ENCODE measurements at places on chromosomes 5 and 9. TPM values are rescaled to one million over a fixed set of nuclear protein-coding genes. Genes with fewer than 3 reads are reported as not detected.

Gene ZNF879
- total RNA-seq, result 3.9 TPM

- H3K4me1 ChIP-seq, result peaks cover 2% of the 10 kb centered on the region
- no peak overlapping the region for H3K27ac ChIP-seq
- no peak overlapping the region for H3K4me3 ChIP-seq
- H3K27me3 ChIP-seq, result no peaks in the 10 kb centered on the region
- no peaks in the 10 kb centered on the region for H3K36me3 ChIP-seq
- no peak for DNase-seq
Observed at GRCh38 chr5:387491-388265, 55.3 kb upstream of the EXOC3 start.

DNA sequence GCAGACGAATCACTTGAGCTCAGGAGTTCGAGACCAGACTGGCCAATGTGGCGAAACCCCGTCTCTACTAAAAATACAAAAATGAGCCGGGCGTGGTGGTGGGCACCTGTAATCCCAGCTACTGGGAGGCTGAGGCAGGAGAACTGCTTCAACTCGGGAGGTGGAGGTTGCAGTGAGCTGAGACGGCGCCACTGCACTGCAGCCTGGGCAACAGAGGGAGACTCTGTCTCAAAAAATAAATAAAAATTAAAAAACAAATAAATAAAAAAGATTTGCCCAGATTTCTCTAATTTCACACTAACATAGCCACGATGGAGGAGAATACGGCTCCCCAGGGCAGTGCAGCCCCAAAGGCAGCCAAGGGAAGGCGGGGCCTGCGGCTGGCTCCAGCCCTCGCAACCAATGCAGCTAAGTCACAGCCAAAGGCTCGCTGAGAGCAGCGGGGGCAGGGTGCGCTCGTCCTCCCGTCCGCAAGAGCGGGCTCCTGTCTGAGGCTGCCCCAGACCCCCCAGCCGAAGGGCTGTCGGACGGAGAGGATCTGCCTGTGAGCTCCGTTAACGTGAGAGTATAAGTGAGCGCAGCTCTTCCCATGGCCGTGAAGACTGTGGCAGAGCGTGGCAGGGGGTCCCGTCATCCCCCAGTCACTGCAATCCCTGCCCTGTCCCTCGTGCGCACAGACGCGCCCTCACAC is 43.5 kb downstream of the SLC12A7 start:
- H3K4me3 ChIP-seq, result no peak overlapping the region
- H3K27me3 ChIP-seq, result no peaks in the 10 kb centered on the region
- H3K27ac ChIP-seq, result no peak overlapping the region
- DNase-seq, result no peak
- no peaks in the 10 kb centered on the region for H3K4me1 ChIP-seq
- H3K36me3 ChIP-seq, result no peaks in the 10 kb centered on the region

DNA sequence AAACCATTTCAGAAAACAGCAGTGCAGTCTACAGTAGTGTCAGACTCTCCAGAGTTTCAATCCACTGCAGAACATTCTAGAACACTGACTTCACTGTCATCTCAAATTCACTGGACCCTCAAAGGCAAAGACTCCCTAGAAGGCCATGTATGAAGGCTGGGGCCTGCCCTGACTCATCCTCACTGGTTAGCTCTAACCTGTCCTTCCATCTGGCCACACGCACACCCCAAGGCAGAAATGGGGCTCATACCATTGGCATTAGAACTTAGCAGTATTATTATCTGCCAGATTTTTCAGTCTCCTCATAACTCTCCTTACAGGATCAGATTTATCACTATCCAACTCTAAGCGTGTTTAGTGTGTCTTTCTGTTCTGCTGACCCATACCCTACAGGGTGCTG is 20.4 kb downstream of the S1PR3 start:
- no peak overlapping the region for H3K4me3 ChIP-seq
- no peaks in the 10 kb centered on the region for H3K27me3 ChIP-seq
- no peak for DNase-seq

Gene MAMDC2
- not detected for total RNA-seq

DNA sequence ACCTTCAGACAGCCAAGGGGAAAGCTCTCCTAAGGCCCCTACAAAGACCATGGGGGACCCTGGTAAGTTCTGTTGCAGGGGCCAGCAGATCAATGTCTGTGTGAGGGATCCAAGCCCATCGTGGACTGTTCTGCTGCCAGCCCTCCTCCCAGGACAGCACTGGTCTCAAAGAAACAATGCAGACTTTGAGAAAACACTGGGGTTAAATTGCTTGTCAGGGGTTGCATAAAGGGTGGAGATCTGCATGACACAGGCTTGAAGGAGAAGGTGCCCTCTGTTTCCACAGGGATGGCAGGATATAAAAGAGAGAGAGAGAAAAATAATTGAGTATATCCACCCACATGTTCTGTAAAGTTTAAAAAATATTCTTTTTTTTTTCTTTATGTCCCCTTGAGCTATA is 157.6 kb upstream of the TBC1D2 start:
- H3K4me1 ChIP-seq, result no peaks in the 10 kb centered on the region
- no peak for DNase-seq
- no peak overlapping the region for H3K27ac ChIP-seq
- no peaks in the 10 kb centered on the region for H3K27me3 ChIP-seq
- H3K4me3 ChIP-seq, result no peak overlapping the region
- no peaks in the 10 kb centered on the region for H3K36me3 ChIP-seq

Gene TCF7
- total RNA-seq, result 89.7 TPM

- H3K27me3 ChIP-seq, result no peaks in the 10 kb centered on the region
- peaks cover 8% of the 10 kb centered on the region for H3K4me1 ChIP-seq
- no peak overlapping the region for H3K27ac ChIP-seq
- H3K4me3 ChIP-seq, result no peak overlapping the region
Observed at GRCh38 chr9:127204771-127205470, 59.7 kb upstream of the GARNL3 start.

Gene LSM11
- 7.8 TPM for total RNA-seq

Gene FBP2
- not detected for total RNA-seq

- no peaks in the 10 kb centered on the region for H3K4me1 ChIP-seq
- no peak overlapping the region for H3K4me3 ChIP-seq
- no peak overlapping the region for H3K27ac ChIP-seq
- DNase-seq, result no peak
- no peaks in the 10 kb centered on the region for H3K36me3 ChIP-seq
Observed at GRCh38 chr5:63961598-63962161, 565 bp downstream of the HTR1A start.

Gene ANKRD20A1
- total RNA-seq, result not detected

DNA sequence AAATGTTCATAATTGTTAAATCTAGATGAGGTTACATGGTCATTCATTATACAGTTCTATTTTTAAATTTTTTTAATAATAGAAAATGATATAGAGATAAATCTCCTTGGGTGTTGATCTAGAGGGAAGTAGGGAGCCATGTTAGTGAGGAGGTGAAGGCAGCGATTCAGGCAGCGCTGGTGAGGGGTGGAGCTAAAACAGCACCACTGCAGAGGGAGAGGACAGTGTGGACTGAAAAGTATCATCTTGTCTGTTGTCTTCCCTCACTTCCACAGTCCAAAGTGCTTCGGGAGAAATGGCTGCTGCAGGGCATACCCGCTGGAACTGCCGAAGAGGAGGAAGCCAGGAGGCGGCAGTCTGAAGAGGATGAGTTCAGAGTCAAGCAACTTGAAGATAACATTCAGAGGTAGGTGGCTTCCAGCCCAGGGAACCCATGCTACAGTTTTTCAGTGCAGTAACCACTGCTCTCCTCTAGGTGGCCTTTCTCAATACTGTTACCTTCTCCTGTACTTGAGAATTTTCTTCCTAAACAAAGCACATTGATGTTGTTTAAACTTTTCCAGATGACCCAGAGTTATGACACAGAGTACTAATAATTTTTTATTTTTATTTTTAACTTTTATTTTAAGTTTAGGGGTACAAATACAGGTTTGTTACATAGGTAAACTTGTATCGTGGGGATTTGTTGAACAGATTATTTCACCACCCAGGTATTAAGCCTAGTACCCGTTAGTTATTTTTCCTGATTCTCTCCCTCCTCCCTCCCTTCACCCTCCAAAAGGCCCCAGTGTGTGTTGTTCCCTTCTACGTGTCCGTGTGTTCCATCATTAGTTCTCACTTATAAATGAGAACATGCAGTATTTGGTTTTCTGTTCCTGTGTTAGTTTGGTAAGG is 100.5 kb downstream of the PALM2AKAP2 start:
- no peak overlapping the region for H3K27ac ChIP-seq
- H3K4me1 ChIP-seq, result no peaks in the 10 kb centered on the region
- no peaks in the 10 kb centered on the region for H3K27me3 ChIP-seq
- no peaks in the 10 kb centered on the region for H3K36me3 ChIP-seq

DNA sequence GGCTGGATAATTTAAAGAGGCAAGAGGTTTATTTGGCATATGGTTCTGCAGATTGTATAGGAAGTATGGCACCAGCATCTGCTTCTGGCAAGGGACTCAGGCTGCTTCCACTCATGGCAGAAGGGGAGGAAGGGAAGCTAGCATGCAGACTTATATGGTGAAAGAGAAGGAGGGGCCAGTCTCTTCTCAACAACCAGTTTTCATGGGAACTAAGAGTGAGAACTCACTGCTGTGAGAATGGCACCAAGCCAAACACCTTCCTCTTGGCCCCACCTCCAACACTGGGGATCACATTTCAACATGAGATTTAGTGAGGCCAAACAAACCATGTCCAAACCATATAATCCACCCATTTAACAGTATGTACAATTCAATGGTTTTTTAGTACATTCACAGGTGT is 113.3 kb upstream of the SHB start:
- no peak for DNase-seq
- H3K4me1 ChIP-seq, result no peaks in the 10 kb centered on the region
- no peaks in the 10 kb centered on the region for H3K27me3 ChIP-seq
- no peak overlapping the region for H3K4me3 ChIP-seq
- H3K36me3 ChIP-seq, result no peaks in the 10 kb centered on the region
- no peak overlapping the region for H3K27ac ChIP-seq

Gene TSSK1B
- not detected for total RNA-seq

Gene NUTM2F
- total RNA-seq, result not detected

DNA sequence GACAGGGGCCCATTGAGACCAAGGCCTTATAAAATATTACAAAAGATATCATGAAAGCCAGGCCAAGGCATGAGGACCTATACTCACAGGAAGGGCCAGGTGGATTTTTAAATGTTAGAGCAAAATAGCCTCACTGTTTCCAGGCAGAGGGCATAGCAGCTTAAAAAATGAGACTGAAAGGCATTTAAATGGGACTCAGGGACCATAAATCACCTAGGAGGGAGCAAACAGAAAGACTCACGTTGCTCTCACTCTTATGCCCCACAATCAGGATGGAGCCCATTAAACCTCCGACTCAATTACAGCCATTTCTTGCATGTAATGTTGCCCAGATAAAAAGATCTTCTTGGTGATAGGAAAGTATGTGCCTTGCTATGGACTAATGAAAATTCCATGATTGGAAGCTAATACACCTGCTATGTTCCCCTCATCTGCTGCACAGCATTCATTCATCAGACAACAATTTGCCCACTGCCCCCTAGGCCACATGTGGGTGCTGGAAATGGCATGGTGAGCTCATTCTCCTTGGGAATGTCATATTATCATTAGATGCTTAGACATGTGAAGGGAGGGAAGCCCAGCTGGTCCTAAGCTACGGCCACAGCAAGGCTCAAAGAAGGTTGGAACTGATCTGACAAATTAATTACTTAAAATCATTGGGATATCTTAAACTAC is 128.6 kb upstream of the GRIA1 start:
- H3K4me1 ChIP-seq, result no peaks in the 10 kb centered on the region
- no peak overlapping the region for H3K4me3 ChIP-seq
- no peak for DNase-seq
- no peaks in the 10 kb centered on the region for H3K36me3 ChIP-seq
- H3K27ac ChIP-seq, result no peak overlapping the region

DNA sequence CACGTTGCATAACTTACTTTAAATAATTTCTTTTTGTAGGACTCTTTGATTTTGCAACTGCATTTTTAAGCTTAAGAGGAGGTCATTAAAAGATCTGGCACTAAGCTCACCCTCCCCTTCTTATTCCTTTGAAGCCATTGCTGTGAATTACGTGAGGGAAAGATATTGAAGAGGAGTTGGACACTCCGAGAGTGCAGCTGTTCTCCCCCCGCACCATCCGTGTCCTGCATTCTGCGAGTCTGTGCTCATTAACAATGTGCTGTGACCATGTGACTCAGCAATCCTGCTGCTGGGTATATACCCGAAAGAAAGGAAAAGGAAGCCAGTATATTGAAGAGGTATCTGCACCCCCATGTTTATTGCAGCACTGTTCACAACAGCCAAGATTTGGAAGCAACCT is 40.0 kb downstream of the NXNL2 start:
- no peak for DNase-seq
- H3K4me3 ChIP-seq, result no peak overlapping the region
- no peak overlapping the region for H3K27ac ChIP-seq
- H3K4me1 ChIP-seq, result no peaks in the 10 kb centered on the region

Gene PCDHGA7
- total RNA-seq, result 0.09 TPM

Gene ADGRV1
- total RNA-seq, result 0.44 TPM

GRCh38 chr9:99823681-99824377 is 2.1 kb downstream of the NR4A3 start:
- peaks cover 43% of the 10 kb centered on the region for H3K4me1 ChIP-seq
- peak; percentile 55 for DNase-seq
- H3K4me3 ChIP-seq, result peak overlapping the region; percentile 69
- H3K36me3 ChIP-seq, result no peaks in the 10 kb centered on the region
- peak overlapping the region; percentile 68 for H3K27ac ChIP-seq

DNA sequence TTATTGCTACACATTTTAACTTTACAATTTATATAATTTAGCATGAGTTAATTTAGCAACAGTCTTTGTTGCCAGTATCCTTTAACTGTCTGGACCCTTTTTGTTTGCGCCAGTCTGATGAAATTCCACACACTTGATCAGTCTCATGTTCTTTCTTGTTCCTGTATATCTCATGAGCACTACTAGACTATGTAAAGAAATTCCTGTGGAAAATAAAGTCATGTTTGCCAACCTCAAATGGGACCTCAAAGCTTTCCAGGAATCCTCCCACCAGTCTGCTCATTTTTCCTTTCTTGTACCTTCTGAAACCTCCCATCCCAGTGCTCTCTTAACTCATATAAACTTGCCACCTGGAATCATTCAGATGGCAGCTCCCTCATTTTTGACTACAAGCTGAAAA is 8.0 kb downstream of the DMXL1 start:
- DNase-seq, result no peak
- H3K4me1 ChIP-seq, result peaks cover 26% of the 10 kb centered on the region
- H3K36me3 ChIP-seq, result no peaks in the 10 kb centered on the region
- H3K27ac ChIP-seq, result no peak overlapping the region
- no peaks in the 10 kb centered on the region for H3K27me3 ChIP-seq

Gene LHFPL2
- total RNA-seq, result 1.2 TPM

DNA sequence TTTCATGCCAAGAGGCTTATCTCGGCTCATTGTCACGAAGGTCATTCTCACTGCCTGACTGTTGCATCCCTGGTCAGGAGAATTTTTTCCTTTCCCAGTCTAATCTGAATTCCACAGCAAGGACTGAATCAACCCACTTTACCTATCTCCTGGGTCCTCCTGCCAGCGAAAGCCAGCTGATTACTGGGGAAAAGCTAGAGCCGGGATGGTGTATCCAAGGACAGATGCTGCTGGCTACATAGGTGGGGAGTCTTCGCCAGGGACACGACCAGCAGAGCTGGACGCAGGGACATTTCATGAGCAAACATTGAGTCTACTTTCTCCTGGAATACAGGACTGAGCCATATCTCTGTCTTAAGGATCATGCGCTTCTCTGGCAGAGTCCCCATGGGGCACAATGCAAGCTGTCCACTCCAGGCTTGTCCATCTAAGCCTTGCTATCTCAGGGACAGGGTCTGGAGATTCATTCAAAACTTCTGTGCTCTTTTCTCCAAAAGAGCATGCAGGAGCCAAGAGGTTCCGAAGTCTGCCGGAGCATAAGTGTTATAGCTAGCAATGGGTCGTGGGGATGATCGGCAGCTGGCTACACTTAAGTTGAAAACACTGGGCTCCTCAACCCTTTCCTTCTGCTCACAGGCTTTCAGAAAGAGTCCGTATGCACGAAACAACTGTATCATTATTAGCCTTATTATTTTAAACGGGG is 6.5 kb upstream of the HAND1 start:
- no peak overlapping the region for H3K4me3 ChIP-seq
- DNase-seq, result no peak
- H3K27ac ChIP-seq, result no peak overlapping the region
- no peaks in the 10 kb centered on the region for H3K4me1 ChIP-seq
- H3K27me3 ChIP-seq, result peaks cover 69% of the 10 kb centered on the region
